OCI-LY7 (cell line): ENCODE measurements at places on chromosomes 4 and X.

DNA sequence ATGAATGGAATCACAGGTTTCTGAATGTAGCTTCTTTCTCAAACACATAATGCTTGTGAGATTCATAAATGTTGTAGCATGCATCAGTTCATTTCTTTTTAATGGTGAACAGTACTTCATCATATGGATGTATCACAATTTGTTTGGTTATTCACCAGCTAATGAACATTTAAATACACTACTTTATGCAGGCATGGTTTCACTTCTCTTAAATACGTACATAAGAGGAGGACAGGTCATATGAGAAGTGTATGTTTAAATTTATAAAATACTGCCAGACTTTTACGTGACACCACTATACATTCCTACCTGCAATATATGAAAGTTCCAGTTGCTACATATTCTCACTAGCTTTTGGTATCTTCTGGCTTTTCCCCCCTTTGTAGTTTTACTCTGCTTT lies 65.4 kb downstream of the ANKRD17 start:
- peak; percentile 11 for DNase-seq

DNA sequence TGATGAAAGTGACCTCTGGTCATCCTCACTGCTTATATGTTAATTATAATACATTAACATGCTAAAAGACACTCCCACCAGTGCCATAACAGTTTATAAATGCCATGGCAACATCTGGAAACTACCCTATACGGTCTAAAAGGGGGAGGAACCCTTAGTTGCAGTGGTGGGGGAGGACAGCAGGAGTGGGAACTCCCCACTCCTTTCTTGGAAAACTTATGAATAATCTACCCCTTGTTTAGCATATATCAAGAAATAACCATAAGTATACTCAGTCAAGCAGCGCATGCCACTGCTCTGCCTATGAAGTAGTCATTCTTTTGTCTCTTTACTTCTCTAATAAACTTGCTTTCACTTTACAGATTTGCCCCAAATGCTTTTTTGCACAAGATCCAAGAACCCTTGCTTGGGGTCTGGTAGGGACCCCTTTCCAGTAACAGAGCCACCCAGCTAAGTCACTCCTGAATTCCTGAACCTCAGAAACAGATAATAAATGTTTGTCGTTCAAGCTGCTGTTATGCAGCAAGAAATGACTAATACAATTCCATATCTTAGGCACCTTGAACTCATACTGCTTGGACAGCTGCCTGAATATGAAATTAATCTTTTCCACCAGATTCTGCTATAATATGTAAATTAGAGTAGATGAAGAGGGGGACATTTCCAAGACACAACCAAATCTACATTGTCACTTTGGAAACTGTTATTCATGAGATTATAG lies 14.4 kb upstream of the REPS2 start:
- no peak for DNase-seq

- DNase-seq = no peak
Measured at GRCh38 chr4:117847849-117848248, 186.4 kb upstream of the NDST3 start.

DNA sequence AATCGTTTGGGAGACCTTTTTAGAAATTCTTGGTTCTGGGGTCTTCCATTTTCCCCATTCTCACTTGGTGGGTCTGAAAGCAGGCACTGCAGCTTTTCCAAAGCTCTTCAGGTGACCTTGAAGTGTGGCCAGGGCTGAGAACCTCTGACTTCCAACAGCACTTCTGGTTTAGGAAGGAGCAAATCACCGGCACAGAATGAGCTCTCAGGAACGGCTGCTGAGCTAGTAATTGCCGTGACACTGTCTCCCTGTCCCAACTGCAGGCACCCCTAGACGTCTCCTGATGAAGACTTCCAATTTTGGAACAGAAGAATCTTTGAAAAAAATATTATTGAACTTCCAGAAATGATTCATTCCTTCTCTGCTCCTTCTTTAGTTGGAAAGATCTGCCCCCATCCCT lies 31.3 kb downstream of the CD38 start:
- no peak for DNase-seq

DNA sequence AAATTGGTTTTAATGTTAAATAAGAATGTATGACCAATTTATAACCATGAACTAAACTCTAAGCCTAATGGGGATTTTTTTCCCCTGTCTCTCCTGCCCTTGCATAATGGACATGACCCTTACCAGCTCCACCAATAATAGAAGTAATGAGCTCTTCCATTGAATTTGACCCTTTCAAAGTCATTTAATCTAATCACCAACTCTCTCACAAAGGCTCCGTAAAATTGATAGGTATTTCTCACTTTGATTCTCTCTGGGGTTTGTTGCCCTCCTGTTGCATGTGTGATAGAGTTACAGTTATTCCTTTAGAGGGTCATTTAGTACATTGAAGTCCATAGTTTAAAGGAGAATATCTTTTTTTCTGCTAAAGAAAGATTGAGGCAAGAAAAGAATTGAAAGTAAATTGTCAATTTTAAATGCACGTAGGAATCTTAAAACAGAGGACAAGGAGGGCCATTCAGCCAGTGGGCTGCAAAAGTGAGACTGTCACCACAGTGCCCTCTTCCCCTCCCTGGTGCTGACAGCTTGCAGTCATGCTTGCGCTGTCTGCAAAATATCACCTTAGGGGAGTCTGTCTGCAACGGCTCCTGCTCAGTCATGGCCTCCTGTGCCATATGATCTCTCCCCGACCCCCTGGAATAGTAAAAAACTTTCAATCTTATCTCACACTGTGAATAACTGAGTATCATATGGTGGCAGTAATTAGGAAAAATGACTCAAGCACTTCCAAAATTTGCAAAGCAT lies 307.5 kb upstream of the GNPDA2 start:
- DNase-seq = no peak

- no peak for DNase-seq
Measured at GRCh38 chr4:173866322-173867026, 336.4 kb upstream of the HAND2 start.

DNA sequence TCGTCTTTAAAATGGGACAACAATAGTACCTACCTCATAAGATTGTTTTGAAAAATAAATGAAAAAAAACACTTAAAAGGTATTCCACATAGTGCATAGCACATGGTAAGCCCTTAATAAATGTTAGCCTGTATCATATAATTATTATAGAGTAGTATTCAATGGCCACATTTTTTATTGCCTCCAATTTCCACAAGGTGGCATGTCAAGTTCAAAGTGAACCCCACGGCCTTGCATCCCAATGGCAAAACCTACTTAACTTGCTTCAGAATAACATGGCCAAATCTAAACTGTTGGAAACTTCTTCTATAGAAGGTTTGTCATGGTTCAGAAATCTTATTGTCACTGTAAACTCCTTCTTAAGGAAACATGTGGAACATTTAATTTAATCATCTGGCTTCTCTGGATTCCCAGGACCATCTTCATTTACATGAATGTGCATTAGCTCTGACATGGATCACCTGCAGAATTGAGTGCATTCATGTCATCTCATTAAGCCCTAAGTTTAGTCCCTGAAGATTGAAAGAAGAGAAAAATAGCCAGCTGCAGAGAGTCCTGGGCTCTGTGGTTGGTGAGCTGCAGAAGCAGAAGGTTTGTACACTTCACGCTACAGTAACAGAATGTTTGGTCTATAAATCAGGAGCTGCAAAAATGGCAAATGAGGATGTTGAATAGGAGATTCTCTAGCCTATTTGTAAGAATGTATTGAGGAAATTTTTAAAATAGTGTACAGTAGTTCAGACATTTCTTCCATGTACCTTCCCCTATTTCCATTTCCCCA lies 61.0 kb downstream of the ANXA3 start:
- peak; percentile 82 for DNase-seq

DNA sequence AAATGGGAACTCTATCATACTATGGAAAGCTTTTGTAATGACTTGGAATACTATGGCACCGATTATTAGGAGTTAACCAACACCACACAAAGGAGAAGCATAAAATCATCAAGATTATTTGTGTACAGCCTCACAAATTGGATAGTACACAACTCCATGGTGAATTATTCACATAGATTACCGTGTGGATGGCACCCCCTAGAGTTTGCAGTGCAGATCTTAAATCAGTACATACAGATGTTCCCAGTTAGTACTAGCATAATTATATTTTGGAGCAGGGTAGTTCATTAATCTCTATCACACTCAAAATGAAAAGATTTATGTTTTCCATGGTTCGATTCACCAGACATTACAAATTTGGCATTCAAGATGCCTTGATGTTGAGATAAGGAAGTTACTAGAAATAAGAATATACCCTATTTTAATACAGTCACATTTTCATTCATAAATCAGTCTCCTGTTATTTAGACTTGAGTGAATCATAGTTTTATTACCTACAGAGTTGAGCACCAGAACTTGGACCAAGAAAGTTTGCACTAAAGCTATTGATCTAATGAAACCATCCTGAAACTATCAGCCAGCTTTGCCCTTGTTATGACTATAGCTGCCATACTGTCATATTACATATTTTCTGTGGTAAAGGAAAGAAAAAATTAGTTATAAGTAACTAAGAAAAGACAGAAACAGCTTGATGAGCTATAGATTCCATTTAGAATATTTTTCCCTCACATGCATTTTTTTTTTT lies 531.8 kb downstream of the GLUD2 start:
- peak; percentile 55 for DNase-seq

GRCh38 chrX:143536176-143536575 lies 18.9 kb upstream of the SPANXN3 start:
- DNase-seq = no peak

GRCh38 chr4:141254326-141254725 lies 33.6 kb downstream of the ZNF330 start:
- DNase-seq = no peak

- no peak for DNase-seq
Measured at GRCh38 chr4:10106421-10107039, 10.1 kb downstream of the WDR1 start.

- no peak for DNase-seq
Measured at GRCh38 chr4:80045786-80046185, 27.2 kb downstream of the ANTXR2 start.

DNA sequence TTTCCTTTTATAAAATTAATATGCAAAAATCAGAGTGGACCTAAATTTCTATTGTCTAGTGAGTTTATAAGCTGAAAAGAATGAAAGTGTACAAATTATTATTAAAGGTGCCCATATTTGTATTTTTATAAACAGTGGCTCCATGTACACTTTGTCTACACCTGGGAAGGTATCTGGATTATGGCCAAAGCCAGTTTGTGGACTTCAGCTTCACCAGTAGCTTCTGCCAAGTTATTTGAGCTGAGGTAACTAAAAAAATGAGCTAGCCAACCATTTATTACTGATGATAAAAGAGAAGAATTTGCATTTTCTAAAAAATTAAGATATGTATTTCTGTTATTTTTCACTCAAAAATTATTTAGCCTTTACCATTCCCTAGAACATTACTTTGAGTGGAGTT lies 32.3 kb upstream of the LRAT start:
- DNase-seq = no peak

- no peak for DNase-seq
Measured at GRCh38 chr4:105437637-105438036, 36.2 kb downstream of the PPA2 start.

GRCh38 chr4:76439491-76439890 lies 4.5 kb downstream of the SHROOM3 start:
- DNase-seq = no peak

DNA sequence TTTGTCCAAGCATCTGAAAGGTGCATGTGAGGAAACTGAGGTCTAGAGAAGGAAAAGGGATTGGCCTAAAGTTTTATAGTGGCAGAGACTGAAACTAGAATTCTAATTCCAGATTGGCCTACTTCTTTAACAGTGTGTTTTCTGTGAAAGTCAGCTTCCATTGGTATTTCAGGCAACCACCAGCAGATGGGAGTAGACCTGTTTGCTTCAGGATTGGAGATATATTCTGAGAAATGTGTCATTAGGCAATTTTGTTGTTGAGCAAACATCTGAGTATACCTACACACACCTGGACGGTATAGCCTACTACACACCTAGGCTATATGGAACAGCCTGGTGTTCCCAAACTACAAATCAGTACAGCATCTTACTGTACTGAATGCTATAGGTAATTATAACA lies 207.3 kb upstream of the RADX start:
- no peak for DNase-seq

DNA sequence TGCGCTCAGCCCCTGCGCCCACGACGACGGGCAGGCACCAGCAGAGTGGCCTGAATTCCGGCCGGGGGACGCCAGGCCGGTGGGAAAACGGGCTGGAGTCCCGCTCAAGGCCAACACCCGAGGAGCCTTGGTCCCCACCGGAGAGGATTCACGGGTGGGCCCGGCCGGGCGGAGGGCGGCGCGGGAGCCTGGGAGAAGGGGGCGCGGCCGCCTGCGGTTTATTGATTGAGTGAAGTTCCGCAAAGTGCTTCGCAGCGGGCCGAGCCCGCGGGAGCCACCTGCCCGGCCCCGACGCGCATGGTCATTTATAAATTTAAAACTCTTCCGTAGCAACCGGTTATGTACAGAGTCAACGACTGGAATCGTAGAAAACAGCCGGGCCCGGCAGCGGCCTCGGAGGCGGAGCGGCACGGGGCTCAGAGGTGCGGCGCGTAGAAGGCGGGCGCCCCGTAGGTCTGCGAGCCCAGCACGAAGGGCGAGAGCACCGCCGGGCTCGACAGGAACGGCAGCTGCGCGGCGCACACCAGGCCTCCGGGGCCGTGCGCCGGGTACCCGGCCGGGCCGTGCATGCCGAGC lies 3.6 kb downstream of the NKX1-1 start:
- DNase-seq = no peak

DNA sequence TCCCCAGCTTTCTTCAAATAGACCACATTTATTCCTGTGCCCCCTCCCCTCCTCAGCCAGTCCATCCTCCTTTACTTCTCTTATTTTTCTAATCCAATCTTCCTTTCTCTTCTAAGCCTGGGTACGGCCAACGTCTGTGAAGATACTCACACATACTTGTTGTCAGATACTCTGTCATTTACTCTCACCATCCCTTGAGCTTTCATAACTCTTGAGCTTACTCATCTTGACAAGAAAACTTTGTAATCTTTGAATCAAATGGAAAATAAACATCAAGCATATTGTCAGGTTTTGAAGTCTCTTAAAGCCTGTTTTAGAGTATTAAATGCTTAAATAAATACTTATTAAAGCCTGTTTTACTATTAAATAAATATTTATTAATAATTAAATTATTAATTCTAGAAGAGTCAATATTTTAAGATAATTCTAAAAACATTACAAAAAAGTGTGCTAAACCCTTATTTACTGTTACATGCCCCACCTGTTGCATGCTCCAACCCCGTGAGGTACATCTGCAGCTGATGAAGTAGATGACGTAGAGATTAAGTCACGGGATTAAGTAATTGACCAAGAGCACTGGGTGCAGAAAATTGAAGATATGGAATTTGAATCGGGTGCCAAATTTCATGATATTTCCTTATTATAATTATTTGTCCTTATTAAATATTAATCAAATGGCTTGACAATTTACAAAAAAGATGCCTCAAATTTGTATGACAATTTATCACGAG lies 1.5 kb upstream of the TRIML2 start:
- DNase-seq = no peak

- DNase-seq = no peak
Measured at GRCh38 chrX:40010550-40011321, 87.0 kb downstream of the BCOR start.

GRCh38 chrX:41468647-41469323 lies 21.6 kb downstream of the NYX start:
- no peak for DNase-seq

GRCh38 chr4:36358173-36358572 lies 76.8 kb downstream of the DTHD1 start:
- DNase-seq = no peak

- DNase-seq = no peak
Measured at GRCh38 chrX:65994519-65995506, 45.1 kb downstream of the VSIG4 start.
